ENCODE measurements at places on chromosomes 16 and 17.

GRCh38 chr16:59605706-59606105 lies 871.6 kb upstream of the GOT2 start:
- no peak for DNase-seq

DNA sequence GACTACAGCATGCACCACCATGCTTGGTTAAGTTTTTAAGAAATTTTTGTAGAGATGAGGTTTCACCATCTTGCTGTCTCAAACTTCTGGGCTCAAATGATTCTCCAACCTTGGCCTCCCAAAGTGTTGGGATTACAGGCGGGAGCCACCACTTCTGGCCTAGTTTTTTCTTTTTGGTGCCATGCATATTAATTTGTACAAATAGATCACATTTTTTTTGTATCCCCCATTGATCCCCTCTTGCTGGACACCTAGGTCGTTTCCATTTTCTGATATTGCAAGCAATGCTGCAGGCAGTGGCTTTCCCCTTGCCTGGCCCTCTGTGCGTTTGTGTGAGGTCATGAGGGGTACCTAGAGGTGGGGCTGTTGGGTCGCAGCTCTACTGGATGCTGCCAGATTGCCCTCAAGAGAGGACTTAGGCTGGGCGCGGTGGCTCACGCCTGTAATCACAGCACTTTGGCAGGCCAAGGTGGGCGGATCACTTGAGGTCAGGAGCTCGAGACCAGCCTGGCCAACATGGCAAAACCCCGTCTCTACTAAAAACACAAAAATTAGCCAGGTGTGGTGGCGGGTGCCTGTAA lies 23.8 kb downstream of the RAP1GAP2 start:
- DNase-seq: no peak

- DNase-seq: no peak
These were observed 13.1 kb downstream of the SLC47A2 start for GRCh38 chr17:19703106-19703827.

DNA sequence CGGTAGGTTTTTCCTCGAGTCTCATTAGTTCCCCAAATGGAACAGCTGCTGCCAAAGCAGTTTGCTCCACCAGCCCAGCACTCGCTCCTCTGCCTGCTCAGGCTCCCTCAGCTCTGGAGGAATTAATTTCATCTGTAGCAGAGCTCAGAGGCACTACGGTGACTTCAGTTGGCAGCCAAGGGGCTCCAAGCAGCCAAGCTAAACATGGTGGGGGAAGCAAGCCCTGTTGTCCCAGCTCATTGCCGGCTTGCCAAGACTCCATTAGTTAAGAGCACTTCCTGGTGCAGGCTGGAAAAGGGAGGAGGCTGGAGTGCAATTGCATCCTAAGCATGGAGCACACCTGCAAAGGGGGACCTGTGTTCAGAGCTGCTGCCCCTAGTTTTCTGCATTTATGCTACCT lies 78.7 kb upstream of the GPRC5B start:
- DNase-seq: no peak

DNA sequence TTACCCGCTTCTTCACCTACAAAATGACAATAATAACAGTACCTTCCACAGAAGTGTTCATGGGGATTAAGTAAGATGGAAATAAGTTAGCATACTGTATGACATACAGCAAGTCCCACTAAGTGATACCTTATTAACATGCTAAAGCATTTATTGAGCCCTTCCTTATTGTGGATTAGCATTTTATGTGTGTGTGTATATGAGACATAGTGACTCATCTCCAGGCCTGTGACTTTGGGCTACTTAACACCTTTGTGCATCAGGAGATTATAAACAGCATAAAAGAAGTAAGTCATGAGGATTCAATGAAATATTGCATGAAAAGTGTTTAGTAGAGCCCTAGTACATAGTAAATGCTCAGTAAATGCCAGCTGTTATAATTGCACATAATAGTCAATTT lies 52.9 kb downstream of the CA10 start:
- no peak for DNase-seq

- DNase-seq: no peak
These were observed 52.5 kb downstream of the LITAF start for GRCh38 chr16:11534262-11534661.

GRCh38 chr17:29068818-29069217 lies 25.9 kb downstream of the PIPOX start:
- DNase-seq: no peak

GRCh38 chr17:61488878-61489718 lies 36.9 kb downstream of the TBX4 start:
- DNase-seq: no peak

- no peak for DNase-seq
These were observed 457.9 kb upstream of the DYNLRB2 start for GRCh38 chr16:80082906-80083305.

GRCh38 chr16:81641395-81642106 lies 137.5 kb upstream of the PLCG2 start:
- DNase-seq: no peak

DNA sequence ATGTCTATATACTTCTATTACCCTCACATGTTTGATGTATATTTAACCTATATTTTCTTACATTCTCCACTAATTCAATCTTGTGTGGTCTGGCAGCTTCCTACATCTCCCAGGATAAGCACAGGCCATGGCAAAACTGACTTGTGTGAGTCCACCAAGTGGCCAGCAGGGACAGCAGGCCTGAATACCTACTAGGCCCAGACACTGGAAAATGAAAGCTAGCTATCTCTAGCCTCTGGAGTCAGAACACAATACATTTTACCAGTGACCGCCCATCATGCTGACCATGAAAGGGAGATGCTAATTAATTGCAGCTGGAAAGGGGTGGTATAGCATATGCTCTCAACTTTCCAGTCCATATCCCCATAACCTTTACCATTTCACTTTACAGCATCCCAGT lies 132.3 kb downstream of the PCTP start:
- no peak for DNase-seq

- no peak for DNase-seq
These were observed 32.3 kb upstream of the PVALEF start for GRCh38 chr17:81132770-81133723.

- DNase-seq: no peak
These were observed 55.3 kb downstream of the SKAP1 start for GRCh38 chr17:48374650-48375230.

- DNase-seq: no peak
These were observed 74.2 kb downstream of the HAPSTR1 start for GRCh38 chr16:9165681-9166080.

DNA sequence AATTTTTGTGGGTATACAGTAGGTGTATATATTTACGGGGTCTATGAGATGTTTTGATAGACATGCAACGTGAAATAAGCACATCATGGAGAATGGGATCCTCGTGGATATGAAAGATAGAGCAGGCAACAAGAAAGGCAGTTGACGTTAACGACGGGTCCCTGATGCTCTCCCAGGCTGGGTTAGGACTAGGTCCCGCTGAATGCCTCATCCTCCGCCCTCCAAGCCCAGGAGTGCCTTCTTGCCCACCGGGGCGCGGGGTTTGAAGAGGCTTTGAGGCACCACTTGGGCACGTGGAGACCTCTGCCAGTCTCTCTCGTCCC lies 9.5 kb upstream of the ZFP90 start:
- DNase-seq: no peak

DNA sequence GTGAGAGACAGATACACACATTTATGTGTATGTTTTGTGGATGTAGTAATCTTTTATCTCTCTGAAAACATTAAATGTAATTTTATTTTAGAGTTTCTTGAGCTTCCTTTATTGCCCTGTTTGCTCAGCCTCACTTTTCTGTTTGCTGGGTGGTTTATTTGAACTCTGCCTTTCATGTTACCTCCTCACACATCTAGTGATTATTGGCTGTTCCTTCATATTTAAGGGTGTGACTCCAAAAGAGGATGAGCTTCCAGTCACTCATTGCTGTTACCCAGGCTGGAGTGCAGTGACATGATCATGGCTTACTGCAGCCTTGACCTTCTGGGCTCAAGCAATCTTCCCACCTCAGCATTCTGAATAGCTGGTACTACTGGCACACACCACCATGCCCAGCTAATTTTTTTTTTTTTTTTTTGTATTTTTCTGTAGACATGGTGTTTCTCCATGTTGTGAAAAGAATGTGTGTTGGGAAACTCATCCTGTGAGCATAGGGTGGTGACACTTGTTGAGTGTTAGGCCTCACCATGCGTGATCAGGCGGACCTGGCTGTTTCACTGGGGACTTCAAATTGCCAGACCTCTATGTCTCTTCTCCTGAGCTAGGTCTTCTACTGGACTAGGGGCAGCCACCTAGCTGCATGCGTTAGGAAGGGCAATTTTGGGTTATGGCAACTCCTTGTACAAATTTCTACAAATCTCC lies 37.8 kb downstream of the GOSR1 start:
- no peak for DNase-seq

DNA sequence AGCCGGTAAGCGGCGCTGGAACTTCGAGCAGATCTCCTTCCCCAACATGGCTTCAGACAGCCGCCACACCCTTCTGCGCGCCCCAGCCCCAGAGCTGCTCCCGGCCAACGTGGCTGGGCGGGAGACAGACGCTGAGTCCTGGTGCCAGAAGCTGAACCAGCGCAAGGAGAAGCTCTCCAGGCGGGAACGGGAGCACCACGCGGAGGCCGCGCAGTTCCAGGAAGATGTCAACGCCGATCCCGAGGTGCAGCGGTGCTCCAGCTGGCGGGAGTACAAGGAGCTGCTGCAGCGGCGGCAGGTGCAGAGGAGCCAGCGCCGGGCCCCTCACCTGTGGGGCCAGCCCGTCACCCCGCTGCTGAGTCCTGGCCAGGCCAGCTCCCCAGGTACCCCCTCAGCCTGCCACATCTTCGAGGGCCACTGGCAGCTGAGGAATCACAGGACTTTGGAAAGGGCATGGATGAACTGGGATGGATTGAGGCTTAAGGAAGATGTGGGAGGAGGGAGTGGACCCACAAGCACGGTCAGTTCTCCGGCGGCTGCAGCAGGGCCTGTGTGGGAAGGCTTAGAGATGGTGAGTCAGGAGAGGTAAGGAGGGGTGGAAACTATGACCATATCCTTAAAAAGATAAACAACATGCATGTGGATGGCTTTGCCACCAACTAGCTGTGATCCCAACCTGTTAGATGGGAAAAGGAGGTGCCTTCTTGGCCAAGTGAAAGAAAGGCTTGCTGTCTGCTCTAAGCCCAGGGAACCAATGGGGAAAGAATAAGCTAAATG lies 3.4 kb upstream of the LLGL2 start:
- DNase-seq: no peak

- DNase-seq: no peak
These were observed 4.1 kb upstream of the GFAP start for GRCh38 chr17:44919411-44919810.

DNA sequence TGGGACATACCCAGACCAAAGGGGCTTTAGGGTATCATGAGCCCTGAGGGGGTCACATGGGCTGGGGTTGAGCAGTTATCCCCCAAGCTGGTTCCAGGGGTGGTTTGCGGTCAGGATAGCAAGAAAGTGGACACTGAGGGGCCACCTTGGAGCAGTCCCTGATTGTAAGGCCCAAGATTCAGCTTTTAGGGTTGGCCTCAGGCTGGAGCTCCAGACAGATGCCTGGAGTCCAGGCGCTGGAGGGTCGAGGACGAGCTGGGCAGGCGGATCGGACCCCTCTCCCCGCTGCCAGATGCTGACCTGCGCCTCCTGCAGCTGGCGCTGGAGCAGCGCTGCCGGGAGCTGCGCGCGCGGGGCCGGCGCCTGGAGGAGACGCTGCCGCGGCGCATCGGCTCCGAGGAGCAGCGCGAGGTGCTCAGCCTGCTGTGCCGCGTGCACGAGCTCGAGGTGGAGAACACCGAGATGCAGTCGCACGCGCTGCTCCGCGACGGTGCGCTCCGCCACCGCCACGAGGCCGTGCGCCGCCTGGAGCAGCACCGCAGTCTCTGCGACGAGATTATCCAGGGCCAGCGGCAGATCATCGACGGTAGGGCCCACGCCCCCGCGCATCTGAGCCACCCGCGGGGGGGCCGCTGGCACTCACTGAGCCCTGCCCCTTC lies 10.0 kb downstream of the BTBD17 start:
- no peak for DNase-seq
